ENCODE measurements at places on chromosomes 5 and 9.

GRCh38 chr5:130815246-130815645 lies 349.8 kb downstream of the HINT1 start:
- DNase-seq = no peak

DNA sequence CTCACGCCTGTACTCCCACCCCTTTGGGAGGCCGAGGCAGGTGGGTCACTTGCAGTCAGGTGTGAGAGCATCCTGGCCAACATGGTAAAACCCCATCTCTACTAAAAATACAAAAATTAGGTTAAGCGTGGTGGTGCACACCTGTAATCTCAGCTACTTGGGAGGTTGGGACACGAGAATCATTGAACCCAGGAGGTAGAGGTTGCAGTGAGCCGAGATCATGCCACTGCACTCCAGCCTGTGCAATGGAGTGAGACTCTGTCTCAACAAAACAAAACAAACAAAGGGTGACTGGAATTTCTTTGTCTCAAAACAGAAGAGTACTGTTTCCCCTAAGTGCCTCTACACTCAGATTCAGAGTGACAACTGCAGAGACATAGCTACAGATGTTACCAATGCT lies 116.1 kb downstream of the AP3B1 start:
- DNase-seq = no peak

DNA sequence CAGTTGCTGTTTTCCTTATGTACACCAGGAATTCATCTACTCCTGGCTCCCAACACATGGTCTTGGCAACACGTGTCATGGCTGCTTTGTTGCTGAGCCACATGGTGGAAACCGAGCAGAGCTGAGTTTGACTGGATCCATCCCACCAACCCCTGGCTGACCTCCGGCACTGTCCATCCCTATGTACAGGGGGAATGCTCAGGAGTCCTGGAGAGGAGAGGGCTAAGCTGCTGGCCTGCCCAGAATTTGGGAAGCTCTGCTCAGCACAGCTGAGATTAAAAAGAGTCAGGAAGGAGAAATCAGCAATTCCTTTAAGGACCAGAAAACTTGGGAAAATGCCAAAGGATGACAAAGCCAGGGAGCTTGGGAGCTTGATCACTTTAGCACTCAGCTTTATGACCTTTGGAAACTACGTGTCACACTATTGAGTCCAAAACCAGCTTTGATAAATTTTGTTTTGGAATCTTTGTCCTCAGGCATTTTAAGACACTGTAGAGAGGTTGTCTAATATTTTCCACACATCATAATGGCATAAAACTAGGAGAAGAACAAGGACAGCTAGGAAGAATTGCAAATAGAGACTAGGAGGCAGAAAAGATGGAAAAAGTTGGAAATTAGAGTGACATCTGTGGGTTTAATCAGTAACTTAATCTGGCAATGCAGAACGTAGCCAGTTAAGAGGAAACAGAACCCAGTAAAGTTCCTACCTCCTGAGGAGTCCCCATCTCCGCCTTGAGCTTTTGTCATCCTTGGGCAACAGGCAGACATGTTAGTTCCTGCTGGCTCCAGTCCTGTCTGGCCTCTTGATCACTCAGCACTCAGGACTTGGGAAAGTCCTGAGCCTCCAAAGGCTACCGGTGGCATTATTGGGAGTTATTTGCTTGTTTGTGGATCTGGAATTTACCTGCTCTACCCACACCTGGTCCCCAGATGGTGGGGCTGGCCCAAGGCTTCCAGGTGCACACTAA lies 62.5 kb upstream of the PLPP1 start:
- no peak for DNase-seq

DNA sequence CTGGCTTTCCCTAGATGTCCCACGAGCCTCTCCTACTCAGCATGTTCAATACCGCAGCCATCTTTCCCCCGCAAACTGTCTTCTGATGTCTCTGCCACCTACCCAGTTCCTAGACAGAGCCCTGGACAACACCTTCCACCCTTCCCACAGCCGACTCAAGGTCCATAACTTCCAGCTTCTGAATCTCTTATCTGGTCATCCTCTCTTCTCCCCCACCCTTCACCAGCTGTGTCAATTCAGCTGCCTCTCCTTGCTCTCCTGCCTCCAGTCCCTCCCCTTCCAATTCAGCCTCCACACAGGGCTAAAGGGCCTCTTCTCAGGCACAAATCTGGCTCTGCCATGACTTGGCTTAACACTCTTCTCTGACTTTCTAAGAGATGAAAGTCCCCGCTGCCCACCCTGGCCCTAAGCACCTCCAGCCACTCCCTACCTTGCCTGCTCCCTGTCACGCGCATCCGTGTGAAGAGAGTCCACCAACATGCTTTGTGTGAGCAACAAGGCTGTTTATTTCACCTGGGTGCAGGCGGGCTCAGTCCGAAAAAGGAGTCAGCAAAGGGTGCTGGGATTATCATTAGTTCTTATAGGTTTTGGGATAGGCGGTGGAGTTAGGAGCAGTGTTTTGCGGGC lies 25.2 kb downstream of the AQP7 start:
- DNase-seq = no peak

DNA sequence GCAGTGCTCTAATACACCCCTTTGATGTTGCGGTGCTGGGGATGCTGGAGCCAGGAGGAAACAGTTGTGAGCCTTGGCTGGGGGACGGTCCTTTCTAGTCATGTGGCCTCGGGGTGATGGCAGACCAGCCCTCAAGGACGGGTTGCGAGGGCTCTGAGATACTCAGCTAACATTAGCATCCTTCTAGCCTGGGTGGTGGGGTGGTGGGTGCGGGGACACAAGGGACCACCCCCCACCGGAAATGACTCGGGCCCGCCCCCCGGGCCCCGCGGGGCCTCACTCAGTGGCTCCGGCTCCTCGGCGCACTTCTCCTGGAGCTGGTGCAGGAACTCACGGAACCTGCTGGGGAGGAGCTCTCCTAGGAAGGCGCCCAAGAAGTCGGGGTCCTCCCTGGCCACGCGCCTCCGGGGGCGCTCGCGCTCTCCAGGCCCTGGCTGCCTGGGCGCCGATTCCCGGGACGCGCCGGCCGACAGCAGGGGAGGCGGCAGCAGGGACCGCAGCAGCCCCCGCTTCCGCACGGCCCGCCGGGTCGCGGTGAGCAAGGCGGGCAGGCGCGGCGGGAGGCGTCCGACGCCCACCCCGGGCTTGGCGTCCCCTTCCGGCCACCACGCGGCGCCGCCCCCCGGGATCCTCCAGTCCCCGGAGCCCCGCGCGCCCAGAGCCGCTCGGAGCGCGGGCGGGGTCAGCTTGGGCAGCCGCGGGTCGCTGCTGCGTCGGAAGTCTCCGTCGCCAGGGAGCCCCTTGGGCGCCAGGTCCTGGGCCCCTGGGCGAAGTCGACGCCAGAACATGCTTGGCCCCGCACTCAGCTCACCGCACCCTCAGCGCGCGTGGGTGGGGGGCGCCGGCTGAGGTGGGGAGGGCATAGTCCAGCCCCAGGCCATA lies 873 bp downstream of the C9orf50 start:
- DNase-seq = no peak

DNA sequence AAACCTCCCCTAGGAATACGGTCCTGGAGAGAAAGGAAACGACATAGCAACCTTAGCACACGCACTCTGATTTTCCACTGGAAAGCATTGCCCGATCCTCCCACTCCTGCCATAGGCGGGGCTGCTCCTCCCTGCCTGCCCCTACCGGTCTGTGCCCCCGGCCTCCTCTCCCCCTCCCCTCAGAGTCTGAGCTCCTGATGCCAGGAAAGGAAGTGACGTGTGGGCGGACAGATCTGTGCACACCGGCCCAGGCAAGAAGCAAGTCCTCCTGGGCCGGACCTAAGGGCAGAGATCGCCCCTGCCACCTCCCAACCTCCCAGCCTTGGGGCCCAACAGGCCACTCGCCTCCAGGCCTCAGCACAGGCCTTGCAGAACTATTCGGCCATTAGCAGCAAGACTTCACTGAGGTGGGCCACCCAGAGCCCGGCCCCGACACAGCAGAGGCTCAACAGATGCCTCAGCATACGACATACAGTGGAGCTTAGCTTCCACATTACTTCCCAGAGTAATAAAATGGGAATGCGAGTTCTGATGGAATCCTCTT lies 7.2 kb downstream of the NINJ1 start:
- DNase-seq = no peak

GRCh38 chr9:3993773-3994172 lies 306.1 kb downstream of the GLIS3 start:
- no peak for DNase-seq

GRCh38 chr9:133492061-133493021 lies 13.4 kb upstream of the SLC2A6 start:
- DNase-seq = no peak

- no peak for DNase-seq
Observed at GRCh38 chr9:126862104-126862761, 1.8 kb downstream of the ZBTB34 start.

DNA sequence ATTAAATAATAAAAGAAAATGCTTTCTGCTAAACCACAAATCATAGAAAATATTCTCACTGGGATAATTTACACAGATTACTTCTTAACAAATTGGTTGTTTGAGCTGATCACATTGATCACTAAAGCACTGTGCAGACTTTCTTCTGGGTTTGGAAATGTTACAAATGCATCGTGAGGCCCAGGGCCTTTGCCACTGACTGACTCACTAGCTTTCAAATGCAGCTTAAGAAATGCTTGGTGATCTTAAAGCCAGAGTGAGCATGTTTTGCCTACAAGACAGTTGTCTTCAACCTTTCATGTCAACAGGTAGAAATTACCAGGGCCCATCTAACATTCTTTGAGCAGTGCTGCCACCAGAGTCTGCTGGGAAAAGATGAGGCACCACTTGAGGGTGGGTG lies 252.3 kb upstream of the ADRA1B start:
- no peak for DNase-seq

DNA sequence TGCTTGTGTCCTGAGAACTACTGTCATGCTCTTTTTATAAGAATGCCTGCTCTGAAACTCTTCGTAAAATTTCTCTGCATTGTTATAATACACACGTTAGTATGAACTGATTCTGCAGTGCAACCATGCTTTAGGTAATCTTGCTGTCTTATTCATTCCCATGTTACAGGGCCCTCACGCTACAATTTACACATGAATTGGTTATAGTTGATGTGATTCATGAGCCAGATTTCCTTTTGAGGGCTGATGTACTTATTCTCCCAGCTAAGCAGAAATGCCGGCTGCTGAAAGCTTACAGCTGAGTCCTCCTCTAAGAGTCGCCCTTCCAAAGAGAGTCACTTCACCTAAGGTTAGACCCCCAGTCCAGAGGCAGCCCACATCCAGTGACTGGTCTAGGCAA lies 233.5 kb upstream of the PCSK5 start:
- DNase-seq = no peak

DNA sequence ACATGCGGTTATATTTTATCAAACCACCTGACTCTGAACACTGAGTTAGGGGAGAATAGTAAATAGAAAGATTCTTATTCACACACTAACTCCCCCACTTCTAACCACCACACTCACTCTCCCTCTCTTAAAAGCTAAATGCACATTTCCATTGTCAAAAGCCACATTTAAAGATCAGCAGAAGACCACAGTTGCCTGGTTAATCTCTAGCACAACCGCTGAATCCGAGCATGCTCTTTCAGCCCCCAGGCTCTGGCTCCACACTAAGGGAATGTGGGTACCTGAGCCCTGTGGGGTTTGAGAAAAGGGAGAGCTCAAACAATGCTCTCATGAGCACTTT lies 35.7 kb downstream of the PFDN1 start:
- DNase-seq = no peak

DNA sequence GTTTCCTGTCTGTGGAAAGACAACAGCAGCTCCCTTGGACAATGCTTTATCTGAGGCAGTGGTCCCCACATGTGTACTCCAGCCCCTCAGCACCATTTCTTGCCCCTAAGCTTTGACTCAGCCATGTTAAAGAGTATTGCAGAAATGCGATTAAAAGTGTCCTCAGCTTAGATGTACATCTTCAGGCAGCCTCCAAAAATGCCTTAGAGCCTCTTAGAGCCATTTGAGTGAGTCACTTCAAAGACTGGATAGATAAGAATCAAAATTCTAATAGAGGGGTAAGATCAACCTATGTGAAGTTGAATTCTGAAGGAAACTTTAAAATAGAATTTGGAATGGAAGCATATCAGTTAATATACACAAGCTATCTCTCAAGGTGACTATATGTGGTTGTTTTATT lies 296.3 kb downstream of the ADAMTS6 start:
- no peak for DNase-seq

- no peak for DNase-seq
Observed at GRCh38 chr5:142642427-142642826, 43.5 kb downstream of the FGF1 start.

GRCh38 chr9:77864211-77864889 lies 167.3 kb downstream of the GNAQ start:
- no peak for DNase-seq

- no peak for DNase-seq
Observed at GRCh38 chr5:35182910-35183535, 47.3 kb downstream of the PRLR start.

DNA sequence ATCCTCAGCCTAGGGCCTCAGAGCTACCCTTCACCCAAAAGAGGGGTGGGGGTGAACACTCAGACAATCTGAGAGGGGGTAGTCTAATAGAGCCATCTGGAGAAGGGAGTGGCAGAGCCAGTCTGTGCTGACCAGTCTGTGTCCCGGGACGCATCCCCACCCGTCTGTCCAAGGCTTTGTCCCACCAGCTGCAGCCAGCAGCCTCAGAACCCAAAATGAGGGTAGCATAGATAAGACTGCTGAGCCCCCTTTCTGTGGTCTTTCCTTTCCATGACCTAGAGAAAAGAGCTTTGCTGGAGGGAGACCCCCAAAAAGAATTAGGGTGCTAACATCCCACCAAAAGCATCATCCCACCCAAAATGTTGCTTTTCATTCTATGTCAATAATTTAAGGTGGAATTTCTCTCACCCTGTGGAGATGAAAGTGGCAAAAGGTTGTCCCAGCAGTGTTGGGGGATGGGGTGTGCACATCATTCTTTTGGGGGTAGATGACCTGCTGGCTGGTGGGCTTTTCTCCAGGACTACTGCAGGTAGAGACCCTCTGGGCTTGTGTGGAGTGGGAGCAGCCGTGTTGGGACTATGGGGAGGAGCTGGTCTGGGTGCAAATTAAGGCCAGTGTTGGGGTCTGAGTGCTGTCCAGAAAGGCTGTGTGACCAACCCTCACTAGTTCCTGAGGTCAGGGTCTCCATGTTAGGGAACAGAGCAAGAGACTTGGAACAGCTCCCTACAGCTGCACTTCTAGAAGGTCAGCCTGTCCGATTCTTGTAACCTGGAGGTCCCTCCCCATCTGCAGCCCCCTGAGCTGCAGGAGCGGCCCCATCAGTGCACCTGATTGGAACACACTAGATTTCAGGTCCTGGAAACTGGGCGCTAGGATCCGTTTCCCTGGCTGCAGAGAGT lies 19.9 kb downstream of the URM1 start:
- DNase-seq = no peak

GRCh38 chr5:60148366-60148765 lies 254.8 kb upstream of the PDE4D start:
- DNase-seq = no peak

- no peak for DNase-seq
Observed at GRCh38 chr9:33719581-33720374, 75.6 kb upstream of the PRSS3 start.

- no peak for DNase-seq
Observed at GRCh38 chr9:114503009-114503408, 2.3 kb downstream of the WHRN start.

GRCh38 chr5:175494264-175495183 lies 16.2 kb downstream of the SFXN1 start:
- DNase-seq = no peak
